ENCODE measurements at places on chromosomes 6 and 20. TPM values are rescaled to one million over a fixed set of nuclear protein-coding genes. Genes with fewer than 3 reads are reported as not detected.

DNA sequence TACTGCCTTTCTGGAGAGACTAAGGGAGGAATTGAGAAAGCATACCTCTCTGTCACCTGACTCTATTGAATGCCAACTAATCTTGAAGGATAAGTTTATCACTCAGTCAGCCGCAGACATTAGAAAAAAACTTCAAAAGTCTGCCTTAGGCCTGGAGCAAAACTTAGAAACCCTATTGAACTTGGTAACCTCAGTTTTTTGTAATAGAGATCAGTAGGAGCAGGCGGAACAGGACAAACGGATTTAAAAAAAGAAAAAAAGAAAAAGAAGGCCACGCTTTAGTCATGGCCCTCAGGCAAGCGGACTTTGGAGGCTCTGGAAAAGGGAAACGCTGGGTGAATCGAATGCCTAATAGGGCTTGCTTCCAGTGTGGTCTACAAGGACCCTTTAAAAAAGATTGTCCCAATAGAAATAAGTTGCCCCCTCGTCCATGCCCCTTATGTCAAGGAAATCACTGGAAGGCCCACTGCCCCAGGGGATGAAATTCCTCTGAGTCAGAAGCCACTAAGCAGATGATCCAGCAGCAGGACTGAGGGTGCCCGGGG lies 43.1 kb upstream of the RNF182 start:
- no peak for DNase-seq

DNA sequence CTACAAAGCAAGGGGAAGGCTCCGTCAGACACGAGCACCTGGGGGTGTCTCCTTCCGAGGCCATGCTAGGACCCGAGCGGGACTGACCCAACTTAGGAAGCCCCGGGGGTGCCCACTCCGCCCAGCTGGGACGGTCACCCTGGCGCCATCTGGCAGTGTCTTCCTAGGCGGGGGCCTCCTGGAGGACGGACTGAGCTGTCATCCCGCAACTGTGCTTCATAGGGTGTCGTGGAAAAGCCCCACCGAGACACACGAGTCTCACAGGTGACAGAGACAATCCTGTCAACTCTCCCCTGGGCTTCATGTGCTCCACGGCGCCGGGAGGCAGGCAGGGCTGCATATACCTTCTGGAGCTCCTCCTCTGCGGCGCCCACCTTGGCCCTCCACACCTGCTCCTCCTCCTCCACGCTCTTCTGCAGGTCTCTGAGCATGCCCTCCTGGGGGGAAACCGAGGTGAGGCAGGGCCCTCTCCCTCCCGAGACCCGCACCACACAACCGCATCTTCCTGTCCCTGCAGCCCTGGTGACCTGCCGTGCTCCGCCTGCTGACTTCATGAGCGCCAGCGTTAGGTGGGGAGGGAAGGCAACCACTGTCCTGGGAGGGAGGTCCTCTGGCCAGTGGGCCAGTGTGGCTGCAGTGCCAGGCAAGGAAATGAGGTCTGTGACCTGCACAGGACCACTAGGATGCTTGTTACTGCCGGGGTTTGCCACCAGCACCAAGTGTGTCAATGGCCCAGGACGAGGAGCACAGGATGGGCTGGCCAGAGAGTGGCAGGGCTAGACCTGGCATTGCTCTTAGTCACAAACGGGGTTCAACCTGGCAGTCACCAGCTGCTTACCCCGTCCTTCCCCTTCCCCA lies 50.7 kb downstream of the DSTN start:
- DNase-seq: no peak

GRCh38 chr6:39005774-39006173 lies 42.8 kb upstream of the GLP1R start:
- DNase-seq: no peak

GRCh38 chr20:34642009-34642408 lies 34.9 kb downstream of the PIGU start:
- DNase-seq: no peak

- no peak for DNase-seq
Measured at GRCh38 chr6:116461331-116461931, at the start of gene CALHM6. Gene CALHM6, plus strand, starts transcription at chr6:116461375. Its CDS starts 555 bp downstream, at chr6:116461930.

- DNase-seq: no peak
Measured at GRCh38 chr6:143578054-143578453, 66.5 kb upstream of the FUCA2 start.

GRCh38 chr6:168741305-168741704 lies 300.3 kb downstream of the SMOC2 start:
- no peak for DNase-seq

DNA sequence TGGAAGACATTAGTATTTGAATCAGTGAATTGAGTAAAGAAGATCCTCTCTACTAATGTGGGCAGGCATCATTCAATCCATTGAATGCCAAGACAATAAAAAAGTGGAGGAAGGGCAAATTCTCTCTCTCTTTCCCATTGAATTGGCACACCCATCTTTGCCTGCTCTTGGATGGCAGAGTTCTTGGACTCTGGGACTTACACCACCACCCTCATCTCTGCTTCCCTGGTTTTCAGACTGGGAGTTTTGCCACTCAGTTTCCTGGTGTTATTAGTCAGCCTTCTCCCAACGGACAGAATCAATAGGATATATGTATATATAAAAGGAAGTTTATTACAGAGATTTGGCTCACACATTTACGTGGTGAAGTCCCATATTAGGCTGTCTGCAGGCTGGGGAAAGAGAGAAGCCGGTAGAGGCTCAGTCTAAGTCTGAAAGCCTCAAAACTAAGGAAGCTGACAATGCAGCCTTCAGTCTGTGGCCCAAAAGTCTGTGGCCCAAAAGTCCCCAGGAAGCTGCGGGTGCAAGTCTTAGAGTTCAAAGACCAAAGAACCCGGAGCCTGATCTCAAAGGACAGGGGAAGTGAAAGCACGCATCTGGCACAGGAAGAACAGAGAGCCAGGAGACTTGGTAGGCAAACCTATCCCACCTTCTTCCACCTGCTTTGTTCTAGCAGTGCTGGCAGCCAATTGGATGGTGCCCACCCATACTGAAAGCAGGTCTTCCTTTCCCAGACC lies 64.4 kb downstream of the SMPDL3A start:
- no peak for DNase-seq

- no peak for DNase-seq
Measured at GRCh38 chr6:169813969-169814368, 62.5 kb downstream of the ERMARD start.

DNA sequence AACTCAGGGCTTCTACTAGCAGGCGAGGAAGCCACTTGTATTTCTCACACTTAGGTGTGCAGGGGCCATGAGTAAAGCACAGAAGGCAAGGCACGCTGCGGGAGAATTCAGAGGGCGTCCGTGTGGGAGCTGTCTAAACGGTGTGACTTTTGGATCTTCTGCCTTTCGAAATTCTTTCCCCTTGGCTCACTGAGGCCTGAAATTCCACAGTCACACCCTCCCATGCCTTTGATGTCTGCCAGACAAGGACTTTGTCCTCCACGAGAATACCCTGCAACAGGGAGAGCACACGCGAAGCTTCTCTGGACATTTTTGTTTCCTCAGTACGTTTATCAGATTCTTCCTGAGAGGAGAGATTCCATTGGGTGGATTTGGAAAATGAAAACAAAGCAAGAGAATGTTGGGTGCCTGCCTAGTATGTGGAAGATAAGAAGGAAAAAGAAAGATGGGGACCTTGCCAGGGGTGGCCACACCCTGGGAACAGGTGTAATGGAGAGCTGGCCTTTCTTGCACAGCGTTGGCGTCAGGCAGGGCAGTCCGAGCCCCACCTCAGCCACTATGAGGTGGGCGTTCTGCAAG lies 235.7 kb downstream of the MYLK4 start:
- DNase-seq: no peak

DNA sequence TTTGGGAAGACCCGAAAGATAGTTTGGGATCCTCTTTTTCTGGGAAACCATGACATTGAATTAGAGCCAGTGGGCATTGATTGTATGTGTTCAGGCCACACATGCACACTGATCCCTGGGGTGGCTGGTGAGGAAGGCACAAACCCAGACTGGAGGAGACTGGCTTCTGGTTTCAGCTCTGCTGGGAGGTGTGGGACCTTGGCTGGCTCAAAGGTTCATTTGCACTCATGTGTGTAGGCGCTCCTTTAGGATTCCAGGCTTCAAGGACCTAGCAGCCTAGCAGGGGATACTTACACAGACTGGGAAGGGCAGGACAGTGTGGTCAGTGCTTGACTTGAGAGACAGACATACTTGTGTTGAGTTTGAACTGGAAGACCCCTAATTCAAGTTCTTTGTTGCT lies 7.2 kb downstream of the RIN2 start:
- DNase-seq: no peak

DNA sequence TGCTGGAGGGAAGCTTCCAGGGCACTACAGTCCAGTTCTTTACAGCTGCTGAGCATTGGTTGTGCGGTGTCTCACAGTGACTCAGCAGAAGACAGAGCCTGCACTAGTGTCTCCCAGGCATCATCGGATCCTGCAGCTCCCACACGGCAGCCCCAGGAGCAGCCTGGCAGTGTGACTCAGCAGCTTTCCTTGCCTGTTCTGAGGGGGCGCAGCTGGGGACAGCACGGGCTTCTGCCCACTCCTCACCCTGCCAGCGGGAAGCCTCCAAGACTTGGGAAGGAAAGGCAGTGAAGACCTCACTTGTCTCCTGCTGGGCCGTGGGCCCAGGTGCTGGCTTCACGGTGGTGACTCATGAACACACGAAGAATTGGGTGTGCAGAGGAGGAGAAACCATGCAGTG lies 165.4 kb downstream of the SYNDIG1 start:
- DNase-seq: no peak

GRCh38 chr6:37285861-37286311 lies 27.9 kb upstream of the TMEM217 start:
- DNase-seq: no peak

DNA sequence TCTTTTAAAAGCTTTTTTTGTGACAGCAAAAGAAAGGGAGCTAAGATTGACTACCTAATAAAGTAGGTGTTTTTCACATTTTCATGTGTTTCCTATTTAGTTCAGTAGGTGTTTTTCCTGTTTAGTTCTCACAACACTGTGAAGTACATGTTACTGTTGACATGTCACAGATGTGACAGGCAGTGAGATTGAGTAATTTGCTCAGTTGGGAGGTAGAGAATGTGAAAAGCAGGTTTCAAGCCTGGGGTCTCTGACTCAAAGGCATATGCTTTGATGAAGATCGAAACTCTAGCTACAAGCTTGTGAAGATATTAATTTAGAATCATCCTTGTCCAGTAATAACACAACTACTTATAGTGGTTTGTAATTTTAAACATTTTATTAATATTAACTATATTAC lies 43.1 kb downstream of the SLX4IP start:
- no peak for DNase-seq

DNA sequence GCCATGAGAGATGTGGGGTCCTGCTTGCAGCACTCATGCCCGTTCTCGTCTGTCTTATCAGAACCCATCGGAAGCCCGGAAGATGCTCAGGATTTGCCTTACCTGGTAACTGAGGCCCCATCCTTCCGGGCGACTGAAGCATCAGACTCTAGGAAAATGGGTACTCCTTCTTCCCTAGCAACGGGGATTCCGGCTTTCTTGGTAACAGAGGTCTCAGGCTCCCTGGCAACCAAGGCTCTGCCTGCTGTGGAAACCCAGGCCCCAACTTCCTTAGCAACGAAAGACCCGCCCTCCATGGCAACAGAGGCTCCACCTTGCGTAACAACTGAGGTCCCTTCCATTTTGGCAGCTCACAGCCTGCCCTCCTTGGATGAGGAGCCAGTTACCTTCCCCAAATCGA lies 8.3 kb downstream of the PI16 start:
- DNase-seq: peak; percentile 86

DNA sequence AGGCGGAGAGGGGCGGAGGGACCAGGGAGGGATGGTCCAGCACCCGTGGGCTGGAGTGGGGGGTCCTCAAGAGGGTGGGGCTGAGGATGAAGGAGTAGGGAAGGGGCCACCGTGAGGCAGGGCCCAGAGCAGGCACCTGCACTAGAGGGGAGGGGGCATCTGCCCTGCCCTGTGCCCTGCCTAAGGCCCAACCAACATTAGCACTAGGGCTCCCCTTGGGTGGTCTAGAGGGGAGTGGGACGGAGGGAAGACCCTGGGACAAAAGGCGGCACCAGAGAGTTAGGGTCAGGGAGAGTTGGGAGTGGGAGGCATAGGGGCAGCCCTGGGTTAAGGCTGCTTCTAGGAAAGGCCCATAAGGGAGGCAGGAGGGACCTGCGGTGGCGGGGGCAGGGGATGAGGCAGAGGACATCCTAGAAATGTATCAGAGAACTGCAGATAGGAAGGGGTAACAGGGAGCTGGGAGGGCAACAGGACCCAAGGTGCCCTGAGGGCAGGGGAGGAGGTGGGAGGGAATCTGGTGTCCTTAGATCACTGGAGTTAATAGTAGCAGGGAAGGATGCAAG lies 24.5 kb downstream of the HLA-F start:
- DNase-seq: no peak

DNA sequence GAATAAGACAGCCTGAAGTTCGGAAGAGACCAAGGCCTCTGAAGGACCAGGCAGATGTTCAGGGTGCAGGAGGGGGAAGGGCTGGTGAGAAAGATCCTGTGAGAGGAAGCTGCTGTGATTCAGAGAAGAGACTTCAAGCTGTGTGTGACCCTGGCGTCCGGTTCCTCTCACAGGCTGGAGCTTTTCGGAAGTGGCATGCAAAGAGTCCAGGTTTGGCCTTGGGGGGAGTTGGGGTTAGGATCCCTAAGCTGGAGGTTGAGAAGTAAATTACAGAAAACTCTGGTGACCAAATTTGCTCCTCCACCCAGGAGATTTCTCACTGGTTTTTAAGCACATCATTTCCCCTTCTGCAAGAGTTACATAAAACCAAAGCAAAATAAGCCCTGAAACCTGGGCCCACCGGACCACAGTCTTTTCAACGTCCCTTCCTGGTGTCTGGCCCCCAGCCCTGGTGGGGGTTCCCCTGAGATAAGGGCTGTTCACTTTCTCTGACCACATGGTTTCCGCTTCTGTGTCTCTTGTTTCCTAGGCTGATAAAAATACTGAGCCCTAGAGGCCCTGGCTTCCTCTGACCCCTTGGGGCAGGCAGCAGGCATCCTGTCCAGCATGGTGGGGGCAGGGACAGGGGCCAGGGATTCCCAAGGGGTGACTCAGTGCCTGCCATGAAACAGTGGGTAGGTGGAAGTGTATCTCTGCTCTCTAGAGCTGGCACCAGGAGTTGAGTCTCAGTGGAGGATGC lies 12.0 kb upstream of the LTA start:
- no peak for DNase-seq

THBD gene
- total RNA-seq: 1.6 TPM

B3GAT2 gene
- 1.3 TPM for total RNA-seq

FRK gene
- total RNA-seq: 0.80 TPM

POU5F1 gene
- 0.80 TPM for total RNA-seq

HCK gene
- total RNA-seq: 25.2 TPM

Measured in thymus (tissue), 14 donors.